A549 treated with Hydrocortisone at 1 μM for 4 hours (cell line): ENCODE measurements at places on chromosomes 11 and 22. TPM values are rescaled to one million over a fixed set of nuclear protein-coding genes. Genes with fewer than 3 reads are reported as not detected.

The TRIM6 gene
- total RNA-seq = 6.3 to 10.1 TPM (median 8.4 TPM) in 5 replicates

The FAT3 gene
- total RNA-seq = 0.25 to 0.67 TPM (median 0.40 TPM) in 5 replicates

The NELL1 gene
- not detected in 5 replicates for total RNA-seq

The SPDYC gene
- not detected in 5 replicates for total RNA-seq

The MRPL49 gene
- 69.7 to 79.5 TPM (median 73.4 TPM) in 5 replicates for total RNA-seq

The FERMT3 gene
- total RNA-seq = 0.90 to 3.5 TPM (median 1.1 TPM) in 5 replicates

The MMP8 gene
- total RNA-seq = not detected in 5 replicates

The SCYL1 gene
- 50.9 to 60.4 TPM (median 56.0 TPM) in 5 replicates for total RNA-seq

The MUC6 gene
- total RNA-seq = not detected in 5 replicates

The SERGEF gene
- 15.6 to 18.5 TPM (median 16.5 TPM) in 5 replicates for total RNA-seq

The SERPIND1 gene
- total RNA-seq = 0.07 TPM in 1 of 5 replicates, not detected in the others

The PLAAT5 gene
- not detected in 5 replicates for total RNA-seq

The ELMOD1 gene
- total RNA-seq = 0.05 to 0.26 TPM (median 0.20 TPM) in 5 replicates

The TREH gene
- 0.02 TPM in 1 of 5 replicates, not detected in the others for total RNA-seq

The OR52A1 gene
- total RNA-seq = not detected in 5 replicates

The KLHL35 gene
- total RNA-seq = 0.82 to 1.5 TPM (median 0.89 TPM) in 5 replicates

The INPP5J gene
- 0.33 to 0.70 TPM (median 0.54 TPM) in 5 replicates for total RNA-seq

The OR5T3 gene
- not detected in 5 replicates for total RNA-seq

The OR6A2 gene
- not detected in 5 replicates for total RNA-seq

The DEFB131B gene
- not detected in 5 replicates for total RNA-seq

The DYNC2H1 gene
- 5.6 to 7.5 TPM (median 6.3 TPM) in 5 replicates for total RNA-seq

The SEPTIN3 gene
- total RNA-seq = 0.89 to 1.2 TPM (median 1.0 TPM) in 5 replicates

The IL10RA gene
- total RNA-seq = 0.05 to 0.13 TPM (median 0.10 TPM) in 4 of 5 replicates, not detected in the other

The GAL gene
- 8.8 to 25.2 TPM (median 19.3 TPM) in 5 replicates for total RNA-seq

The OR8G1 gene
- not detected in 5 replicates for total RNA-seq

The LRP5 gene
- 39.6 to 53.6 TPM (median 45.8 TPM) in 5 replicates for total RNA-seq

The CTSF gene
- total RNA-seq = 30.9 to 38.6 TPM (median 32.9 TPM) in 5 replicates

The GLYATL1 gene
- total RNA-seq = 0.10 TPM in 1 of 5 replicates, not detected in the others

The LGR4 gene
- total RNA-seq = 29.5 to 45.5 TPM (median 37.1 TPM) in 5 replicates

The CRYBB2 gene
- total RNA-seq = not detected in 5 replicates

The PRODH gene
- total RNA-seq = 1.1 to 1.6 TPM (median 1.3 TPM) in 5 replicates

The OR5A1 gene
- total RNA-seq = not detected in 5 replicates

The KRTAP5-8 gene
- total RNA-seq = not detected in 5 replicates

The CHADL gene
- not detected in 5 replicates for total RNA-seq

The RIMBP3B gene
- total RNA-seq = 0.21 to 0.38 TPM (median 0.30 TPM) in 5 replicates
